ENCODE measurements at places on chromosomes 5 and 9.
A peak's percentile ranks its signal among the peaks of the same experiment; 100 is the strongest.

- DNase-seq, result no peak
Measured at GRCh38 chr9:98255061-98255577, 330 bp downstream of the TBC1D2 start.

GRCh38 chr9:83336706-83337105 is 201.5 kb downstream of the FRMD3 start:
- no peak for DNase-seq

DNA sequence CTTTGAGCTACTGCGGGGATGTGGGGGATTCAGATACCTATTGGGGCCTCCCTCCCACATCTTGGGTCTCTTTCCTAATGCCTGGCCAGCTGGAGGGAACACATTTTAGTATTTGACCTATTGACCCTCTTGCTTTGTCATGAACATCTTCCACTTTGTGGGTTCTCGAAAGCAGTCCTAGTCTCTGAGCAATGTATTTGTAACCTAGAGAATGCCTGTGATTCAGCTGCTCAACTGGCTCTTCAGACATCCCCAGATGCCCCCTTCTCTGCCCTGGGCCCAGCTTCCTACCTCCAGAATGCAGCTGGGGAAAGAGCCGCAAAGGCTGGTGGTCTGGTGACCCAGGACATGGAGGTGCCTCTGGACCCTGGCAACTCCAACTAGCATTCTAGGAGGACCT is 32.2 kb downstream of the APTX start:
- no peak for DNase-seq

- no peak for DNase-seq
Measured at GRCh38 chr9:112443200-112443599, 43.4 kb upstream of the KIAA1958 start.

DNA sequence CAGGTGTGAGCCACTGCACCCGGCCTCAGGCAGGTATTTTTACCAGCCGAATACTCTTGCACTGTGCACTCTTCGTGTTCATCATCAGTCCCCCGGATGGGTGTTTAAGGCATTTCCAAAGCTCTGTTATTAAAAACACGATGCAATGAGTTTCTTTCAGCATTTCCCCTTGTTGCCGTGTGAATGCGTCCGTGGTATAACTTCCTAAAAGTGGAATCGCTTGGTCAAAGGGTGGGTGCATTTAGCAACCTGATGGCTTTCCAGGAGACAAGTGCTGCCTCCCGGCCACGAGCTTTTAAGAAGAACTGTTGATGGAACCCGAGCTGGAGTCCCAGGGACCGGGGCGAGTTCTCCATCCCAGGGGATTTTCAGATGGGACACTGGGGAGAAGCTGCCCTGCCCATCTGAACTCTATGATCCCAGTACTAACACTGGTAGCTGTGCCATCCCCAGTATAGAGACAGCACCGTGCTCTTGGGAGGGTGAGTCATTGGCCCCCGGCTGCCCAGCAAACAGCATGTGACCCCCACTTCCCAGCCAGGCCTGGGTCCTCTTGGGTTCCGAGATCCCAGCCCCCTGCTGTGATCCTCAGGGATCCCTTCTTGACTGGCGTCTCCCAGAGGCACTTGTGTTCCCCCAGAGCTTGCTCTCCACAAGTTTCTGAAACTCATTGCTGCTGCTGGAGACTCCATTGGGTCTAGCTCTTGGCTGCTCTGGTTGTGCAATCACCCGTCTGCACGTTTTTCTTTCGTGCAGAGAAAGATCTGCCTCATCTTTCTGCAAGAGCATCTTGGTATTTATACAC is 169.5 kb upstream of the IER5L start:
- DNase-seq, result no peak

GRCh38 chr9:129272348-129273025 is 94.4 kb upstream of the IER5L start:
- DNase-seq, result no peak

- no peak for DNase-seq
Measured at GRCh38 chr5:89991592-89991991, 418.0 kb downstream of the CETN3 start.

GRCh38 chr5:102818934-102819333 is 63.8 kb downstream of the PAM start:
- no peak for DNase-seq

DNA sequence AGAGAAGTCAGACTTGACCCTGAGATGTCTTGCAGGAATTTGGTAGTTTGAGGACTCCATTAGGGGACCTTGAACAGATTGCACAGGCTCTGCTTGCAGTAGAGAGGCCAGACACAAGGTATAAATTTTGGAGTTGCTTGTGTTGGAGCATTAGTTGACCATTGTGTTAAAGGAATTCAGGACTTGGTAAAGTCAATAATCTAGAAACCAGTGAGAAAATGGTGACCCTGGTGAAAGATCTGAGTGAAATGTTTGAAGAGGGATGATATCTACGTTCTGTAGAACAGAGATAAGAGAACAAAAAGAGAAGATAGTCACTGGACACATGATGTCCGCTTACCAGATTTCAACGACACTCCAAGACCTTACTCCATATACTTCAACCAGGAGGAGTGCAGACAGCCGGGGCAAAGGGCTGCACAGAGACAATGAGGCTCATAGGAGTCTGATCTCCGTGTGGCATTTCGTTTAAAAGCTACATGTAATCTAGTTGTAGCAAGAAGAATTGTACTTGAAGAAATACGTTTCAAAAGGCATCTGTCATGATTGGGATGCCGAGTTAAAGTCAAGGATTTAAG is 13.2 kb downstream of the DNAJC25 start:
- no peak for DNase-seq

GRCh38 chr5:62640446-62640845 is 61.8 kb downstream of the LRRC70 start:
- no peak for DNase-seq

DNA sequence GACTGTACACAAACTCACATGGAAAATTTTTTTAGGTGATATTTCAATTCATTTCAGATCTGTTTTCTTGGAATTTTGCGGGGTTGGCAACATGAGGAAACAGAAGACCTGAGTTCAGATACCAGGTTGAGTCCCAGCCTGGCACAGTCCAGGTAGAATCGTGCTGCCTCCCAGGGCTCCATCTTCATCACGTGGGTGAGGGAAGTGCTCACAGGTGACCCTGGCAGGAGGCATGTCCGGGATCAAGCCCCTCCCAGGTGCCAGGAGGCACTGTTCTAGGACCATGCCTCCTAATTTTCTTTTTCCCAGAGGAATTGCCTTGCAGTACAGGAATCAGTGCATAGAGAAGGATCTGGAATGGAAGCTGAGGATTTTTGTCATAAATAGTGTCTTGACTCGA is 318.3 kb upstream of the IRX4 start:
- no peak for DNase-seq

- no peak for DNase-seq
Measured at GRCh38 chr5:37554938-37555337, 175.8 kb downstream of the WDR70 start.

- DNase-seq, result no peak
Measured at GRCh38 chr5:118726891-118727290, 261.5 kb downstream of the DTWD2 start.

DNA sequence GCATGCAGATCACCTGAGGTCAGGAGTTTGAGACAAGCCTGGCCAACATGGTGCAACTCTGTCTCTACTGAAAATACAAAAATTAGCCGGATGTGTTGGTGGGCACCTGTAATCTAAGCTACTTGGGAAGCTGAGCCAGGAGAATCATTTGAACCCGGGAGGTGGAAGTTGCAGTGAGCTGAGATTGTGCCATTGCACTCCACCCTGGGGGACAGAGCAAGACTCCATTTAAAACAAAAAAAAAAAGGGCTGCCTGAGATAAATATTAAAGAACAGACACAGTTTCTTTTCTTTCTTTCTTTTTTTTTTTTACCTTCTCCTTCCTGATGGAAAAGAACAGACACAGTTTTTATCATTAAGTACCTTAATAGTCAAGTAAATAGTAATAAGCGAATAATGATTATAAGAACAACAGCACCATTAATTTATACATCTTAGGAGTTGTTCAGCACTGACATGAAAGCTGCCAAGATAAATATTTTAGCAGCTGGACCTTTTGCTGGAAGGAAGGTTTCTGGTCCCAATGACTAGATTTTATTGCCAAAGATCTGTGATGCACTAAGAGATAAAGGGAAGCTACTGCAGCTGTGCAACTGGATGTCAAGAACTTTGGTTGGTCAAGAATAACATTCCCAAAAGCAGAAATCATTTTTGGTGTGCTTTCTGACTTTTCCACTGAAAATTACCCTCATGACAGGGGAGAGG is 7.0 kb downstream of the CENPP start:
- no peak for DNase-seq

DNA sequence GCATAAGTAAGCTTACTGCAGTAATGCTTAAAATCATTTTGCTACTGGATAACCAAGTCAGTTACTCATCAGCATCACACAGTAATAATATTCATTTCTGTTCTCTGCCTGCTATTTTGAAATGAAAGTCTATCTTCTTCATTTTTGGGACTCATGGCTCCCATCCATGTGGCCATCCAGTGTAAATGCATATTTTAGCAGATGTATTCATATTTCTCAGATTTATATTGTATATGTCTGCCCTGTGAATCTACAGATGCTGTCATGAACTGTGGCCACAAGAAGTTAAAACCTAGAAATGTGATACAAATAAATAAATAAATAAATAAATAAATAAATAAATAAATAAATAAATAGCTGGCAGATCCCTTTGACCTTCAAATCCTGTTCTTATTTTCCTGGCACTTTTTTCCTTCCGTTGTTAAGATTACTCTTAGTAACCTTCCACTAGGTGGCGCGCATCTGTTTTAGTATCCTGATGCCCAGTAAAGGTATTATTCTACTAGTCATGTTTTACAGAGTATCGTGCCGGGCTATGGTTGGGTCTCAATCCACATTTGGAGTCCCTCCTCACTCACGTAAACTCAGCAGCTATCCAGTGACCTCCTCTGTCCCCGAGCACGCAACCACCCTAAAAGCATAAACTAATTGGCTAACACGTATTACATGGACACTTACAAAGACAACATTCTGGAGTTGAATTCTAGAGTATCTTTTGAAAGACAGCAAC is 79.2 kb upstream of the IL7R start:
- peak; percentile 56 for DNase-seq

GRCh38 chr9:85042981-85043647 is 373.6 kb downstream of the NTRK2 start:
- no peak for DNase-seq

DNA sequence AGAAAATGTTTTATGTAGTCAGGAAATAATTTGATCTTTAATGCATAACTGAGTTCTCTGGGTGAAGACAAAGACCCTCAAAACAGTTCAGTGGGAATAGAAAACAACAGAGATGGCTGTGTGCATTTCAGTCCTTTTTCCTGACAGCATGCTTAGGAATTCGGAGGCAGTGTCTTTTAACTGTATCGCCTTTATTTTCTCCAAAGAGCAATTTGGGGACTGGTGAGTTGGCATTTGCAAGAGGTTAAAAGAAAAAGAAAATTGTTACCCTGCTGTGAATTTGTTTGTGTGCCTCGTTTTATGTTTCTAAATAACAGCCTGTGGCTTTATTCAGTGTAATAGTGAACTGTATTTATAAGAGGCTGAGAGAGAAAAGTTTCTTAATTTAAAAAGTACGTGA is 227.8 kb upstream of the DMAC1 start:
- DNase-seq, result no peak

- DNase-seq, result no peak
Measured at GRCh38 chr9:122218935-122219855, 9.6 kb downstream of the LHX6 start.

DNA sequence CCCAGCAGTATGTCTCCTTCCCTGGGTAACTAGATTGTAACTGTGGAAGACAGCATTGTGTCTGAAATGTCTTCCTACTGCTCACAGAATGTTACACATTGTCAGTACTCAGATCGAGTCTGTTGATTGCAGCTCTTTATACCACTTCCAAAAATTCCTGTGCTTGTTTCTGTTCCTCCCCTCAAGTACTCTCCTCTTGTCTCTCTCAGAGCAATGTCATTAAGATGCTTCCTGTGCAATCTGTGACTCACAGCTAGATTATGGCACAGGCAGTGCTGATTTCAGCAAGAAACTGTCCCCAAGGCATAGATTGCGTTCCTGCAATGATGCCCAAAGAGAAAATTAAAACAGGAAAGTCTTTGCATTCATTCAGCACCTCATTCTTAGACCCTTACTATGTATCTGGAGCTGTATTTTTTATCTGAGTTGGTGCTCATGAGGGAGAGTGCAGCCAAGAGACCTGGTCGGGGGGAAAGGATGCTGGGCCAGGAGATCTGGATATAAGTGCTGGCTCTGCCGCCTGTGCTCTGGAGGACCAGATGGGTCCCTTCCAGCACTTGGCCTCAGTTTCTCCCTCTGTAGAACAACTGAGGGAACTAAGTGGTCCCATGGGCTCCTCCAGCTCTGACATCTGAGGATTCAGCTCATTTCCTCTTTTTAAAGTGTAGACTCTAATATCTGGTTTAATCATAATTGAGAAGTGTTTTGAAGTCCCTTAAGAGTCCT is 40.8 kb upstream of the GNPDA1 start:
- DNase-seq, result no peak

DNA sequence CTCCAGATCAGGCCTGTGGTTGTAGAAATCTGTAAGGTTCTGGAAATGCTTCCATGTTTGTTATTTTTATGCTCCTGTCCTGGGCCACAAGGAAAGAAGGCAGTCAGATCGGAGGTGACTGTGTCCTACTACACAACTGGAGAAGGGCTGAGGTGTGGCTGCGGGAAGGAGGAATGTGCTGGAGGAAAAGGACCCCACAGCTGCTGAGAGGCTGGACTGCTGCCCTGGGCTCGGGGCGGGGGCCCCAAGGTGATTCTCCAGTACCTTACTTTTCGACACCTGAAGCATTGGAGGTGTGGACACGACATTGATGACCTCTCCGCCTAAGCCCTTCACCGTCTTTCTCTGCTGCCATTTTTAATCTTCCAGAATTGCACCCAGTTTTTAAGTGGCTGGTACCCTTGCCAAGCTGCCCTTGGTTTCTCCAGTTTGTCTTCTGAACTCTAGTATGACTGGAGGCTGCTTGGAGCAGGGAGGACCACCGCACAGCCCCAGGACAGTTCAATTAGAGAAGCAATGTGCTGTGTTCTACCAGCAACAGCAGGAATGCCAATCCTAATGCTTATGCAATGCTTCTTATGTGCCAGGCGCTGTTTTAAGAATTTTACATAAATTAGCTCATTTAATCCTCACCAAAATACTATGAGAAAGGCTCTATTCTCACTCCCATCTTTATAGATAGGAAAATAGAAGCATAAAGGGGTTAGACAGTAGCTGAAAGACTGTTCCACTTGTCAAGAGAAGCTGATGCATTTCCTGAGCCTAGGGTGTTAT is 13.5 kb upstream of the ANKRD33B start:
- DNase-seq, result no peak

DNA sequence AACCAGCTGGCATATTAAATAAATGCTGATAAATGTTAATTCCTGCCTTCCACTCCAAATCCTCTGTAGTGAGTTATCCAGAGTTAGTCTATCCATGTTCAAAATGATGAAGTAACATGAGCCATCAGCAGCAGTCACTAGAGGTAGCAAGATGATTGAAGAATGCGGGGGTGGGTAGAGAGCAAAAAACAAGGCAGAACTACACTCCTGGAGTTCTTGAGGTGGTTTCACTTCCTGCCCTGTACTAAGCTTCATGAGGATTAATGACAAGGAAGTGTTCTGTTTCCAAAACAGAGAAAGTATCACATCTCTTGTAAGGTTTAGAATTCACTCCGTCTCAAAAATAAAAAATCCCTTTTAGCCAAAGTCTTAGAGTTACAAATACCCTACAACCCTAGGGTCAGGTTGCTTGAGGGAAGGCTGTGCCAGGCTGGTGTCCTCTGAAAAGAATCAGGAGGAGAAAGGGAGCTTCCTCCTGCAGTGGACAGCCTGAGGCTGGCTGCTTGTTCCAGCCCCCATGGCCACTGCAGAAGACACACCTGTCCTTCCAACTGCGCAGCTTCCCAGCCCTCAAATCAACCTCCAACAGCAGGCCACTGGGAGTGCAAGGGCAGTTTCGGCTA is 180.2 kb downstream of the DENND1A start:
- DNase-seq, result no peak
